ENCODE measurements at places on chromosomes 6 and 20. TPM values are rescaled to one million over a fixed set of nuclear protein-coding genes. Genes with fewer than 3 reads are reported as not detected.

DNA sequence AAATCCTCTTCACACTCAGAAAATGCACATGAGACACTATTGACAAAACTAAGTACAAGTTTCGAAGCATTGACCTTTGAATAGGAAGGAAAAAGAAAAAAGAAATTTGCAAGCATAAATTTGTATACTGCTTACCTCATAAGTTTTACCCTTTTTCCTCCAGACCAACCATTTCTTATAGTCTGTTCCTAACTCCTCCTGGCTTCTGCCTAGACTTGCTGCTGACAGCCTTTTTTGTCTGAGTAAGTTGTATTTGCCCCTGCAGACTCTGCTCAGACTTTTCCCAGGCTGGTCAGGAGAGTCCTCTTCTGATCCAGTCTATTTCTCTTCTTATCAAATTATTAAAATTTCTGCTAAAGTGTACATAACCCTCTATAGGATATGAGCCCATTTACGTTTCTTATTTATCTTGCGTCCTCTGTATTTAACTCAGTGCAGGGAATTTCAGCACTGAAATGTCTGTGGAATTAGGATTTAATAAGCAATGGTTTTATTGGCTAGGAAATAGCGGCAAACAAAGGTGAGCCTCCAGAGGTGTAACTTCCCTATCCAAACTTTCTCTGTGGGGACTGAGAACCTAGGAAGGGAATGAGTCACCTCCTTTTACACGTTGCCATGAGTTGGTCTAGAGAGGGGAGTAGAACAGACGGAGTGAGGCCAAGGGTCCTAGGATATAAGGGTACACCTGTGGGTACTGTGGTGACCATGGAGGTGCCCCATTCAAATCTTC lies 207.1 kb upstream of the MARCKS start:
- no peak for DNase-seq
- H3K36me3 ChIP-seq, result no peaks in the 10 kb centered on the region
- no peak overlapping the region for H3K4me3 ChIP-seq
- no peaks in the 10 kb centered on the region for H3K4me1 ChIP-seq
- H3K27ac ChIP-seq, result no peak overlapping the region

Gene CYP21A2
- total RNA-seq, result 0.61 TPM

- H3K36me3 ChIP-seq, result no peaks in the 10 kb centered on the region
- H3K27me3 ChIP-seq, result no peaks in the 10 kb centered on the region
- no peak overlapping the region for H3K4me3 ChIP-seq
- no peaks in the 10 kb centered on the region for H3K4me1 ChIP-seq
- DNase-seq, result no peak
Measured at GRCh38 chr6:34514112-34514511, 42.0 kb downstream of the SPDEF start.

GRCh38 chr20:36179170-36179945 lies 24.8 kb downstream of the EPB41L1 start:
- H3K4me3 ChIP-seq, result no peak overlapping the region
- no peaks in the 10 kb centered on the region for H3K4me1 ChIP-seq
- no peaks in the 10 kb centered on the region for H3K27me3 ChIP-seq
- no peak overlapping the region for H3K27ac ChIP-seq
- H3K36me3 ChIP-seq, result no peaks in the 10 kb centered on the region
- DNase-seq, result no peak

- H3K27ac ChIP-seq, result no peak overlapping the region
- H3K27me3 ChIP-seq, result no peaks in the 10 kb centered on the region
- no peak for DNase-seq
- H3K4me3 ChIP-seq, result no peak overlapping the region
- no peaks in the 10 kb centered on the region for H3K4me1 ChIP-seq
- no peaks in the 10 kb centered on the region for H3K36me3 ChIP-seq
Measured at GRCh38 chr6:117359581-117359980, 66.2 kb downstream of the ROS1 start.

Gene MUCL3
- not detected for total RNA-seq

Gene HTR1E
- not detected for total RNA-seq

Gene TAP2
- total RNA-seq, result 106 TPM

- H3K4me1 ChIP-seq, result peaks cover 49% of the 10 kb centered on the region
- no peak overlapping the region for H3K27ac ChIP-seq
- peaks cover 20% of the 10 kb centered on the region for H3K36me3 ChIP-seq
Measured at GRCh38 chr6:135043846-135044245, 10.8 kb downstream of the HBS1L start.

Gene TGM3
- total RNA-seq, result not detected

- no peak overlapping the region for H3K4me3 ChIP-seq
- H3K4me1 ChIP-seq, result no peaks in the 10 kb centered on the region
- H3K36me3 ChIP-seq, result no peaks in the 10 kb centered on the region
- H3K27me3 ChIP-seq, result no peaks in the 10 kb centered on the region
Measured at GRCh38 chr6:107156617-107157016, 41.3 kb upstream of the BEND3 start.

- no peaks in the 10 kb centered on the region for H3K4me1 ChIP-seq
- no peaks in the 10 kb centered on the region for H3K27me3 ChIP-seq
- H3K4me3 ChIP-seq, result no peak overlapping the region
- DNase-seq, result no peak
- H3K36me3 ChIP-seq, result no peaks in the 10 kb centered on the region
Measured at GRCh38 chr6:157449610-157450009, 68.6 kb downstream of the ZDHHC14 start.

- H3K36me3 ChIP-seq, result no peaks in the 10 kb centered on the region
- DNase-seq, result no peak
- no peaks in the 10 kb centered on the region for H3K4me1 ChIP-seq
Measured at GRCh38 chr6:121835662-121836061, 400.2 kb downstream of the GJA1 start.

DNA sequence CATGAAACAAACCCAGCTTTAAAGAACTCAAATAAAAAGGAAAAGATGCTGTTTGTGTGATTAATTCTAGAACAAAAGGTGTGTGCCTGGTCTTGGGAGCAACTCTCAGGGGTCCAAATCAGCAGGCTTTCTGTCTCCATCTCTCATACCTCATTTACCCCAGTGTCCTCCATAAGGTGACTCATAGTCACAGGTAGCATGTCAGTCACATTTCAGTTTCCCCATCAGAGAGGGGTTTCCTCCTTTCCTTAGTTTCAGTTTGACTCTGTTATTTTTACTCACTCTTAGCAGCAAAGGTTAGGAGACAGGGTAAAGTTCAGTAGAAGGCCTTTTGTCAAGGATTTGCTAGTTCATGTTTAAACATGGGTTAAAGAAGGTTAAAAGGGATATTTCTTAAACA lies 46.2 kb downstream of the OGFRL1 start:
- H3K4me3 ChIP-seq, result no peak overlapping the region
- no peaks in the 10 kb centered on the region for H3K27me3 ChIP-seq
- no peak for DNase-seq
- H3K4me1 ChIP-seq, result no peaks in the 10 kb centered on the region
- no peaks in the 10 kb centered on the region for H3K36me3 ChIP-seq

GRCh38 chr6:21942897-21943296 lies 349.3 kb downstream of the SOX4 start:
- DNase-seq, result no peak
- no peaks in the 10 kb centered on the region for H3K4me1 ChIP-seq
- H3K36me3 ChIP-seq, result no peaks in the 10 kb centered on the region
- H3K4me3 ChIP-seq, result no peak overlapping the region

GRCh38 chr6:144170044-144170443 lies 19.7 kb downstream of the STX11 start:
- H3K36me3 ChIP-seq, result no peaks in the 10 kb centered on the region
- no peak overlapping the region for H3K4me3 ChIP-seq
- H3K27ac ChIP-seq, result no peak overlapping the region
- H3K4me1 ChIP-seq, result no peaks in the 10 kb centered on the region
- H3K27me3 ChIP-seq, result no peaks in the 10 kb centered on the region
- DNase-seq, result no peak

Gene SMPDL3A
- total RNA-seq, result not detected

Gene UNC93A
- not detected for total RNA-seq

Data from CD4-positive, alpha-beta memory T cell (primary cell).